Regular cardiac myocyte (primary cell): ENCODE measurements at places on chromosomes 11 and 22. TPM values are rescaled to one million over a fixed set of nuclear protein-coding genes. Genes with fewer than 3 reads are reported as not detected.

The ROBO4 gene
- total RNA-seq = 1.1 and 6.9 TPM in 2 replicates

The KIF18A gene
- total RNA-seq = 6.5 and 29.1 TPM in 2 replicates

The TSPO gene
- 234 and 311 TPM in 2 replicates for total RNA-seq

The FXYD2 gene
- 0.38 and 1.4 TPM in 2 replicates for total RNA-seq

The CHRNA10 gene
- total RNA-seq = 0.56 and 0.96 TPM in 2 replicates

The SGSM1 gene
- total RNA-seq = under 0.01 and 0.28 TPM in 2 replicates

The SLC16A8 gene
- 0.38 and 0.85 TPM in 2 replicates for total RNA-seq

The DGCR6 gene
- total RNA-seq = 0.19 and 2.3 TPM in 2 replicates

The FAT3 gene
- total RNA-seq = 5.0 and 7.3 TPM in 2 replicates

The RANBP1 gene
- total RNA-seq = 194 and 470 TPM in 2 replicates

The OR2D2 gene
- 0.28 and 0.38 TPM in 2 replicates for total RNA-seq

The GLB1L3 gene
- not detected in 2 replicates for total RNA-seq
